ENCODE measurements at places on chromosomes 5 and 9. TPM values are rescaled to one million over a fixed set of nuclear protein-coding genes. Genes with fewer than 3 reads are reported as not detected.

- peak; percentile 20 for DNase-seq
Measured at GRCh38 chr5:107248066-107248695, 422.6 kb downstream of the EFNA5 start.

- DNase-seq: no peak
Measured at GRCh38 chr9:32855752-32856151, 72.4 kb downstream of the TMEM215 start.

DNA sequence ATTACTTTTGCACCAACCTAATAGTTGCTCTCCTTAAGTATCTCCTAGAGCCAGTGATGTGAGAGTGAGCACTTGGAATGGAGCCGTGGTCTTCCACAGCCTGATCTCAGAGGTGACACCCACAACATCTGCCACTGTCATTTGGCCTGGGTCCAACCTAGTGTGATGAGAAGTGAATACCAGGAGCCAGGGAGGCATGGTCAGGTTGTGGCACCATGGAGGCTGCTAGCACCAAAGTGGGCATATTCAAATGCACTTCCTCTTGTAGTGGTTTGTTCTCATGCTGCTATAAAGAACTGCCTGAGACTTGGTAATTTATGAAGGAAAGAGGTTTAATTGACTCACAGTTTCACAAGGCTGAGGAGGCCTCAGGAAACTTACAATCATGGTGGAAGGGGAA is 22.6 kb upstream of the CEP72 start:
- DNase-seq: no peak

The VPS13A gene
- 9.9 TPM for total RNA-seq

The NRARP gene
- total RNA-seq: 1.2 TPM

- no peak for DNase-seq
Measured at GRCh38 chr5:154708846-154709245, 46.3 kb upstream of the LARP1 start.

- DNase-seq: no peak
Measured at GRCh38 chr9:621201-621855, 220.2 kb upstream of the DMRT1 start.

GRCh38 chr5:115470921-115471320 is 73.7 kb downstream of the FEM1C start:
- DNase-seq: no peak

GRCh38 chr9:120946259-120946658 is 19.7 kb upstream of the TRAF1 start:
- no peak for DNase-seq

DNA sequence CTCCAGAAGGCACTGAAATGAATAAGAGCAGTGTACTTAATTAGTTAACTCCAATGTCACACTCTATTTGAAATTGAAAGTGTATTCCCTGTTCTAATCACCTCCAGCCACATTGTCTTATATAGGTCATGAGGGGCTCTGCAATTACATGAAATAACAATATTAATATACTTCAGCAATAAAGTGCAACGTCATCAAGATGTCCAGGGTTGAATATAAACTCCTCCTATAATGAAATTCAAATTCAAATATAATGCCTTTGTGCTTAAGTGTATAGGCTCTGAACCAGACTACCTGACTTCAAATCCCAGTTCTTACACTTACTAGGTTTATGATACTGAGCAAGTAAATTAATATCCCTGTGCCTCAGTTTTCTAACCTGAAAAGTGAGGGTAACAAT is 195.6 kb upstream of the SMC2 start:
- no peak for DNase-seq

- DNase-seq: no peak
Measured at GRCh38 chr9:127458921-127459320, 7.6 kb downstream of the LRSAM1 start.

All from SJSA1 (cell line).